AG09309 (cell line): ENCODE measurements at places on chromosomes 5 and 9.

DNA sequence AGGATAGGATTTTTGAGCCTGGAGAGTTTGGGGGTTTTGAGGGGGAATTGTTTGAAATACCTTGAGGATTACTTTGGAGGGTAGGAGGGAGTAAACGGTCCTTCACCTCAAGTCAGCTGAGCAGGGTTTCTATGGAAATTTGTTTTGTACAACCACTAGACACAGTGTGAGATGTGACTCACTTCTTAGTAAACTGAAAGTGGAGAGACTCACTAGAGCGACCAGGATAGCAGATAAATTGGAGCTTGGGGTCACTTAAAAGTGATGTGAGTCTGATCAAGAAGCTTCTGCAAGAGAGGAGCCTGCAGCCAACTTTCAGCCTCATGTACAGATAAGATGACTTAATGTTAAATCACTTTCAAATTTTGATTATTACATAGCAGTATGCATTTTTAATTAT, 1945.9 kb upstream of the NUDT12 start:
- no peak for DNase-seq

GRCh38 chr5:109905906-109906305, 216.2 kb downstream of the MAN2A1 start:
- no peak for DNase-seq

GRCh38 chr5:14807471-14807870, 64.1 kb downstream of the ANKH start:
- no peak for DNase-seq

- DNase-seq, result no peak
Measured at GRCh38 chr9:68719847-68720246, 14.8 kb downstream of the PIP5K1B start.

DNA sequence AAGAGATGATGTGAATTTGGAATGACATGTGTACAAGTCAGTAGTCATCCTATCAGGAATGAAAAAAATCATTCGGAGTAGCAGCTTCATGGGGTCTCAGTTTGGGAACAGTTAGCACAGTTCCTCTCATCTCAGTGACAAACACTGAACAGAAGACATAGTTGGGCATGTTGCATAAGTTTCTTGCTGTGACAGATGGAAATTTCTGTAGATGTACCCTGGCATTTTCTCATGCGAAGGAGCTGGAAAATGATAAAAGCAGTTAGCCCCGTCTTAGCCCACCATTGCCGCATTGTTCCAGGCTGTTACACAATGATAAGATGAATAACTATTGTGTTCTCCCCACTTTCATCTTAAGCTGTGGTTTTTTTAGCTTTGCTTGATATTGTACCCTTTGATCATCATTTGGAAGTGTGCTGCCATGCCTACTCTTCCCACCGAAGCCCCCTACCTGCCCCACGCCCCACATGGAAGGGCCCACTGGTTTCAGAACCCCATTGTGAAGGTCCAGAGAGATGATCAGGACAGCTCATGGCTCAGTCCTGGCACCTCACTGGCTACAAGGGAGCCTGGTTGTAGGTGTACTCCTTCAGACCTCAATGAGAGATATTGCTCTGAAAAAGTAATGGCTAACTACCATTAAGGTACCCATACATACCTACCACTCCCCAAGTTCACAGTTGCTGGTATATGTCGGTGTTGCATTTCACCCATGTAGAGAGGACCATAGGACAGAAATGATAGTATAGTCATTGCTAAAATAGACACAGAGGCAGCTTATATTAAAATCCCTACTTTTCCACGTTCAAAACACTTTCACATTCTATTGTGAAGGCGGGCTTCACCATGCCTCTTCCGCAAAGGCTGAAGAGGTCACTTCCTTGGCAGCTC, 38.8 kb downstream of the SFXN1 start:
- no peak for DNase-seq

DNA sequence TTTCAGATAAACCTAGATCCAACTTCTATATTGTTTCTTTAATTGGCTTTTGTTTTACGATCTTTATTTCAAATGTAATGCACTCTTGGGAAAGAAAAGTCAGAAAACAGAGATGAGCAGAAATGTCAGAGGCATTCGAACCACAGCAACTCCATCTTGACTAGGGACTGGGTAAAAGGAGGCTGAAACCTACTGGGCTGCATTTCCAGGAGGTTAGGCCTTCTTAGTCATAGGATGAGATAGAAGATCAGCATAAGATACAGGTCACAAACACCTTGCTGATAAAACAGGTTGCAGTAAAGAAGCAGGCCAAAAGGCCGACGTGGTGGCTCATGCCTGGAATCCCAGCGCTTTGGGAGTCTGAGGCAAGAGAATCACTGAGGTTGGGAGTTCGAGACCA, 30.5 kb upstream of the DAPK1 start:
- no peak for DNase-seq

GRCh38 chr5:42108468-42108867, 183.4 kb downstream of the FBXO4 start:
- no peak for DNase-seq

DNA sequence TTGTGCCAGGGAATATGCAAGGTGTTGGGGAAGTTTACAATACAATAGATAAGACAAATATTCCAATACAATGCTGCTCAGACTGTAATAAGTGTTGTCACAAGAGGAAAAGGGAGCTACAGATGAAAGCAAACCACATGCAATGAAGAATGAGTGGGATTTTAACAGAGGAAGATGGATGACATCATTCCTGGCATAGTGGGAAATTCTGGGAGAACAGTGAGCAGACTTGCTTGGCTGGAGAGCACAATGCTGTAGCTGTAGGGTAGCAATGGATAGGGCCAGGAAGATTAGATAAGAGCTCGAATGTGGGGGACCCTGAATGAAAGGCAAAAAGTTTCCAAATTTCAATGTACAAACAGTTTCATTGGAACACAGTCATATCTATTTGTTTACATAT, 9.5 kb upstream of the DPYSL3 start:
- no peak for DNase-seq

DNA sequence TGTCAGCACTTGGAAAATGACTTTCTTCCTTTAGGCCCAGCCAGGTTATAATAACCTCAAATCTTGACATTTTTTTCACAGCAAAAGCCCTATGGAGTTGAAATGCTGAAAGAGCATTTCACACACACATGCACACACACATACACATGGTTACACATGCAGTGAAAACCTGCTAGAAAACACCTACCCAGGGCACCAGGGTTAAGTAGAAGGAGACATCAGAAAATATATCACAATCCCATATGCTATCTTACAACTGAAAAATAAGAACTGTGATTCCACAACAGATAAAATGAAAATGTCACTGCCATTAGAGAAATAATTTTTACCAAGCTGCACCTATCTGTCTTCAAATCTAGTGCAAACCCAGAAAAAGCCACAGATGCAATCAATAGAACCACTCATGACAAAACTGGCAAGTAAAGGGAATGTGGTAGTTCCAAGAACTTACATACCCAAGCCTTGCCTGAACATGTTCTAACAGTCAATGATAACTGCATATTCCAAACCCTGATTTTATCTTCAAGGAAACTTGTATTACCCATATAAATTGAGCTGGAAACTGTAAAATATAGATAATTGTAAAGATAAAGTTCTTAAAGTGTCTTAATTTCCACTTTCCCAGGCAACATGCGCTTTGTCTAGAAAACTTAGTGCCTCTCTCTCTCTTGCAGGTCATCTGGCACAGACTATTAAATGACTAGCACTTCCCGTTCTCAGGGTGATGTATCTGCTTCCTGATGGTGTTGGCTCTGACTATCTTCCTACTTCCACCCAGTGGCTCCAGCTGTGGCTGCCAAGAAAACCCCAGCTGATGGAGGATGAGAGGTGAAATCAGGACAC, 250.2 kb upstream of the PTGER4 start:
- DNase-seq, result no peak

GRCh38 chr9:130128733-130129431, 43.3 kb upstream of the NCS1 start:
- peak; percentile 71 for DNase-seq

GRCh38 chr9:14095277-14095676, 218.7 kb downstream of the NFIB start:
- DNase-seq, result no peak

- peak; percentile 62 for DNase-seq
Measured at GRCh38 chr5:157390551-157391297, 69.3 kb upstream of the NIPAL4 start.

DNA sequence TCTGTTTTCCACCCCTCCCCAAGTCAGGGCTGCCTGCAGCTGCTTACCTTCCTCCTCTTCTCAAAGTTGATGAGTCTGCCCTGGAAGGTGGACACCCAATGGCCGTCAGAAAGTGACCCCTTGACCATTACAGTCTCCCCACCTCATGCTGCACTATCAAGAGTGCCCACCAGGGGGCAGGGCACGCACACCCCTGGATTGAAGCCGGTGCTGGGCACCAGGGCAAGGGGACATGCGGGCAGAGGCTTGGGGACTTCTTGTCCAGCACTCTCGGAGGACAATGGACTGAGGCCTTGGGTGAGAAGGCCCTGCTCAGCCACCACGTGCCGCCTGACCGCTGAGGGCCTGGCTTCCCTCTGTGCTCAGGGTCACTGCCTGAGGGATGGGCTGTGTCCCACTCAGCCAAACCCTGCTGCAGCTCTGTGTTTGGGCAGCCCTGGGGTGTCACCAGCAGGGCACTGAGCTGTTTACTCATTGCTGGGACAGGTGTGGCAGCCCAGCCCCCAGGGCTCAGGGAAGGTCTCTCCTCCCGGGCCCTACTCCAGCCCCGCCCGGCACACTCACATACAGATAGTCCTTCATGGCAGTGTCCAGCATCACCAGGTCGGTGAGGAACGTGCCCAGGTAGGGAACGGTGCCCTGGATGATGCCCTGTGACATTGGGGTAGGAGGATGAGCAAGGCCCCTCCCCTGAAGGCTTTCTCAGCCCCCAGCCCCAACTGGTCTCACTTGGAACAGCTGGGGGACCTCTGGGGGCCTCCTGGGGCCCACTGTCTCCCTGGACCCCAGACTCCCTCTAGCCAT, 17.7 kb downstream of the RALGDS start:
- no peak for DNase-seq

GRCh38 chr9:27206041-27206440, 90.9 kb downstream of the EQTN start:
- no peak for DNase-seq

GRCh38 chr5:141940695-141941271, 17.1 kb downstream of the DELE1 start:
- peak; percentile 50 for DNase-seq

DNA sequence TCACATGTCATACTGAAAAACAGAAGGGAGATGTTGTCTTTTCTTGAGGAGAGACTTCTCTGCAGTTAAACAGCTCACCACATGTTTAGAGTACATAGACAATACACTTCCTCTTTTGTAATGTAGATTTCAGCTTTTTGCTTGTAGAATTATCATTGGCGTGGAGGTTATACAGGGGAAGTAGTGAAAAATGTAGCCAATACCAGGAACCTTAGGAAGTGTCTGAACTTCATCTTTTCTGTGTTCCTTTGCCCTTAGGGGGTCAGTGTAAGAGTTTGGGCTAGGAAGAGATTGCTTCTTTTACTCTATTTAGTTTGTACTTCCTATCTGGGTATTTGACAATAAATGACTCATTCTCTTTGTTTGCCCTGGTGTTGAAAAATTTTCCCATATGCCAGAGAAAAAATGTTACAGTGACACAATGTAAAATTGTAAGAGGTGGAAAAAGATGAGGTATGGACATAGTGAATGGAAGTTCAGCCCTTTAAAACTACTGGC, 21.0 kb upstream of the CDKN2B start:
- no peak for DNase-seq

GRCh38 chr5:52787600-52788504, at the start of the genes ITGA1 and PELO:
TSS of gene ITGA1 (plus strand) at chr5:52787916. CDS start at chr5:52788354, 438 bp downstream.
TSS of gene PELO (plus strand) at chr5:52787916. CDS start at chr5:52800395, 12,479 bp downstream.
- DNase-seq, result peak; percentile 39

DNA sequence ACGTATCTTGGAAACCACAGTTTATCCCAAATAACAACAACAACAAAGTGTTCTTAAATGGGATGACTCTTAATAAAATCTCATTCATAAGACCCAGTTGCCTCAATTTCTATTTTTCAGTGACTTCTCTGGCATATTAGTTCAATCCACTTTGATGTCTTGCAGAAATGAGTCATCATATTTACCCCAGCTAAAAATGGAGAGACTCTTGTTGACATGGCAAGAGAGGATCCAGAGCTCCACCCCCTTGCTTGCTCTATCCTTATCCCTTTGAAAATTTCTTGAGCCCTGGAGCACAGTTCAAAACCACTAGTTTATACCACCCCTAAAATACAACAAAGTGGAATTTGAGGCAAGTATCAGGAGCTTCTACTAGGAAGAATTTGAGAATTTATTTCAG, 20.8 kb downstream of the VCAN start:
- no peak for DNase-seq

GRCh38 chr5:156819537-156819936, 30.6 kb upstream of the PPP1R2B start:
- DNase-seq, result no peak

DNA sequence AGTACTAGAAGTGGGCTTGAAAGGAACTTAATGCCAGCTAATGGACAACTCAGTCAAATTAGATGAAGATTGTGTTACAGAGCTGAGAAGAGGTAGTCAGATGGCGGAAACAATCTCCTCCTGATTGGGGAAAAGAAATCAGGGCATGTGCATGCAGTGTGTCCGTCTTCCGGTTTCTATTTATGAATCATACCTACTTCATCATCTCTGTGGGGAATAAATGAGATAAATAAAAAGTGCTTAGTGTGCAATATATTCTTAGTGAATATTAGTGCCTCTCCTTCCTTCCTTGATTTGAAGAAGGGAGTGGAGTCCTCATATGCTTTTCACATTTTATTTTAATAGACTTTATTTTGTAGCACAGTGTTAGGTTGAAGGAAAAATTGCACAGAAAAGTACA, 108.7 kb upstream of the NFIL3 start:
- DNase-seq, result no peak

DNA sequence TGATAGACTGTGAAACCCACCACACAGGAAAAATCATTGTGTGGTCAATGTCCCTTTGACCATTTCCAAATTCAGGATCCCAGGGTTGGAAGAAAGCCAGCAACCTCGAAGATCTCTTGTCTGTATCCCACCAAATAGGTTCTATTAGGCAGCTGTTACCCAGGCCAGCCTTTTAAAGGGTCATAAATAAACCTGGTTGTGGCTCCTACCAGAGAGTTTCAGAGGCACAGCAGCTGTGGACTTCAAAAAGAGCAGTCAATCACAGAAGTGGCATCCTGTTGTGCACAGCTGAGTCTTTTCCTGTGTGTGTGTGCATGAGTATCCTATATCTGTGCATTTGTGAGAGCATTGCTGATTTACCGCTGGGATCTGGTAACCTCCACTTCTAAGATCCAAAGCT, 23.7 kb upstream of the OR2S2 start:
- no peak for DNase-seq

DNA sequence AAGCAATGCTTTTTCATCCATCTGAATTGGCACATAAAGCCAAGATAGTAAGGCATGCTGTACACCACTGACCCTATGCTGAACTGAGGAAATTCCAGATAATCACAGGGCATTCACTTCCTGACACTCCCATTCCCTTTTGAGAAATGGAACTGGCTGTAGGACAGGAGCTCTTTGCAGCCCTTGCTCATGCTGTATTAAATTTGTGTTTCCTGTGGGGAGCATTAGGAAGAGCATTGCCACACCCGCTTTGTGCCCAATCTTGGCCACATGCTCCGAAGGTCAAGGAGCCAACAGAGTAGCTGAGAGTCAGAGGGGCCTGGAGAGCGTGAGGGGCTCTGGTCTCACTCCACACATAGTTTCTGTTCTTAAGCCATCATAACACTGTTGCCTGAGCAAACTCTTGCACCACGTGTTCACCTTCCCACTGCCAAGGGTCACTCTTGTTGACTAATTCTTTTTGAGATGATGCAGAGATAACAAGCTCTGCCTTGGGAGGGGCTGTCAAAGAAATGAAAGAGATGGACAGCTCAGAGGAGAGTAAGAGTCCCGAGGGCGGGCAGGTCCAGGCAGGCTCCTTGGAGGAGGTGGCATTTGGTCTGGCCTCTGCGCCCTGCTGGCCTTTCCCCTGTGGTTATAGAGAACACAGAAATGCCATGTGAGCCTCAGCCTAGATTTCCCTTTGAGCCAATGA, 31.7 kb upstream of the ARAP3 start:
- DNase-seq, result no peak
